ENCODE measurements at places on chromosomes 6 and 20.

- no peak for DNase-seq
These were observed 11.2 kb downstream of the TFAP2D start for GRCh38 chr6:50724381-50725124.

- DNase-seq = no peak
These were observed 47.3 kb upstream of the MARCKS start for GRCh38 chr6:113809826-113810225.

DNA sequence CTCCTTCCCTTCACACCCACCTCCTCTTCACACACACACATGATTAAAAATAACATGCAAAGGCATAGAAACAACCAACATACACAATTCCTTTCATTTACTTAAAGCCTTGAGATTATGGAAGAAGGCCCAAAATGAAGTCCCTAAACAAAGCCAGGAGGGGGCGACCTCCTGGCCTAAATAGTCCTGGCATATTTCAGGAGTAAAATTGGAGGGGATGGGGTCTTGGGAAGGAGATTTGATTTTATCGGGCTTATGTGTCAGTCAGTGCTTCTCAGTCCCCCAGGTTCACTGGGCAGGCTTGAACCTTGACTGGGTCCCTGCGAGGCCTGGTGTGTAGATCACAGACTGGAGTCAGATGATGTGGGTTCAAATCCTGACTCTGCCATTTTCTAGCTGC is 266.4 kb downstream of the SAMD5 start:
- no peak for DNase-seq

- DNase-seq = no peak
These were observed 410 bp downstream of the SYNE1 start for GRCh38 chr6:152636609-152637295.

DNA sequence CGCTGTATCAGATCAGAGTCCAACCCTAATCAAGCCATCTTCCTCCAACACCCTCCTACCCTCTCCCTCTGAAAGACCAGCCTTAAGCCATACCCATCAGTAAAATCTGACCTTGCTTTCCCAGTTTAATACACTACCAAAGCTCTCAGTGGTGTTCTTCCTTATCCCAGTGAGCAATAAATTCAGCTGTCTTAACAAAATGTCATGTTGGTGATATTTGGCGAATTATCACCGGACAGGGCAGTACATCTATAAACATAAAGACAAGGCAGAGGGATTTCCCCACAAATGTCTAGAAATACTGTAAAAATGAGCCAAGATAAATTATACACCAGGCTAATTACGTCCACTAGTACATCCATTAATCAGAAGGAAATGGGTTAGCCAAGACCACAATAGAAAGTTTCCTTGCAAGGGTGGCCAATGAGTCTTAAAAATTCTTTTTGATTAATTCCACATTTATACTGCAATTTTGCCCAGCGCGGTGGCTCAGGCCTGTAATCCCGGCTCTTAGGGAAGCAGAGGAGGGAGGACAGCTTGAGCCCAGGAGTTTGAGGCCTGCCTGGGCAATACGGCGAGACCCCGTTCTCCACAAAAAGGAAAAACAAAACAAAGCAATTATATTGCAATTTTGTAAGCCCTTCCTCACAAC is 905 bp downstream of the RARS2 start:
- no peak for DNase-seq

- no peak for DNase-seq
These were observed 181.0 kb downstream of the TBC1D7 start for GRCh38 chr6:13147376-13147775.

- DNase-seq = no peak
These were observed 1263.3 kb upstream of the EYS start for GRCh38 chr6:66970373-66970772.

DNA sequence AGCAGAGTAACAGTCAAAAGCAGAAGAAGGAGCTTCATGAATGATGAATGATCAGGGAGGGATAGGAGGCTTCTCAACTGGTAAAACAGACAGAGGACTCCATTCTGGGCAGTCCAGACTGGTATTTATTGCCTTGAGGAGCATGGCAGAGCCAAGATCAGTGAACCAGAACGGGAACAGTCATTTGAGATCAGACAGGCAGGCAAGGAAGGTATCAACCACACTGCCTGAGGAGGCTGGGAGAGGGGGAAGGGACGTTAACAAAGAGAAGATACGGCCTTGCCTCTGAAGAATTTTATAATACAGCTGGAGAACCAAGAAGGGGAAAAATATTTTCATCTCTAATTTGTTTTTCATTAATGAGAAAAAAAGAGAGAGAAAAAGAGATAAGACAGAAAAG is at the start of gene DEFB121:
TSS of gene DEFB121 (minus strand) at position 101 of the 400 bp plus-strand sequence. CDS start at position 38, 63 bp downstream.
- no peak for DNase-seq

- DNase-seq = no peak
These were observed 123.7 kb upstream of the MCHR2 start for GRCh38 chr6:100117680-100118079.

DNA sequence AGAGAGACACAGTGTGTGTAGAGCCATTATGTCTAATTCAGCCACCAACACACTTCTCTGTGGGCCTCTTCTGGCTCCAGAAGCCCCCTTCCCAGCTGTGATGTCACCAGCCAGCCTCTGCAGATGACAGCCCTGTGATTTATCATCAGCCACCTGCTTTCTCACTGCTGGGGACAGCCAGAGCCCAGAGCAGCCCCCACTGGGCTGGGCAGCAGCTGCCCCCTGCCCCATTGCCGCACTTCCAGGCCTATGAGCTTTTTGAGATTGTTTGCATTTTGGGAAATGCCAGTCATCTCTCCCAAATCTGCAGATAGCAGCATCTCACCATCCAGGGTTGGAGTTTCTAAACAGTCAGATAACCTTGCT is 21.9 kb upstream of the STX16 start:
- no peak for DNase-seq

- no peak for DNase-seq
These were observed 645.0 kb downstream of the PHF3 start for GRCh38 chr6:64280569-64280968.

- DNase-seq = no peak
These were observed 18.4 kb downstream of the SCP2D1 start for GRCh38 chr20:18831830-18832499.

- no peak for DNase-seq
These were observed 41.5 kb downstream of the CTCFL start for GRCh38 chr20:57483287-57484050.

GRCh38 chr20:1563598-1563997 is 6.1 kb upstream of the SIRPD start:
- no peak for DNase-seq

Measured in NK-92 treated with Interleukin-12 subunit alpha and Interleukin-12 subunit beta, amount 100 ng/mL, for 24 hours (cell line).